ENCODE measurements at places on chromosomes 4 and X.

- no peak for DNase-seq
- H3K4me1 ChIP-seq, result no peaks in the 10 kb centered on the region
- H3K36me3 ChIP-seq, result no peaks in the 10 kb centered on the region
- H3K27me3 ChIP-seq, result no peaks in the 10 kb centered on the region
Measured at GRCh38 chrX:119646515-119646914, 40.3 kb upstream of the NKRF start.

GRCh38 chr4:122803788-122804208 is 22.8 kb upstream of the FGF2 start:
- no peaks in the 10 kb centered on the region for H3K36me3 ChIP-seq
- no peaks in the 10 kb centered on the region for H3K27me3 ChIP-seq
- peaks cover under 1% of the 10 kb centered on the region for H3K4me1 ChIP-seq
- H3K27ac ChIP-seq, result no peak overlapping the region
- H3K4me3 ChIP-seq, result no peak overlapping the region

- H3K27me3 ChIP-seq, result no peaks in the 10 kb centered on the region
- H3K27ac ChIP-seq, result no peak overlapping the region
- H3K36me3 ChIP-seq, result no peaks in the 10 kb centered on the region
- DNase-seq, result no peak
Measured at GRCh38 chr4:82782626-82783345, 15.8 kb downstream of the SCD5 start.

- H3K27me3 ChIP-seq, result no peaks in the 10 kb centered on the region
- H3K36me3 ChIP-seq, result no peaks in the 10 kb centered on the region
- H3K4me1 ChIP-seq, result peaks cover 23% of the 10 kb centered on the region
- no peak for DNase-seq
Measured at GRCh38 chrX:130120321-130120731, 10.0 kb upstream of the ELF4 start.

DNA sequence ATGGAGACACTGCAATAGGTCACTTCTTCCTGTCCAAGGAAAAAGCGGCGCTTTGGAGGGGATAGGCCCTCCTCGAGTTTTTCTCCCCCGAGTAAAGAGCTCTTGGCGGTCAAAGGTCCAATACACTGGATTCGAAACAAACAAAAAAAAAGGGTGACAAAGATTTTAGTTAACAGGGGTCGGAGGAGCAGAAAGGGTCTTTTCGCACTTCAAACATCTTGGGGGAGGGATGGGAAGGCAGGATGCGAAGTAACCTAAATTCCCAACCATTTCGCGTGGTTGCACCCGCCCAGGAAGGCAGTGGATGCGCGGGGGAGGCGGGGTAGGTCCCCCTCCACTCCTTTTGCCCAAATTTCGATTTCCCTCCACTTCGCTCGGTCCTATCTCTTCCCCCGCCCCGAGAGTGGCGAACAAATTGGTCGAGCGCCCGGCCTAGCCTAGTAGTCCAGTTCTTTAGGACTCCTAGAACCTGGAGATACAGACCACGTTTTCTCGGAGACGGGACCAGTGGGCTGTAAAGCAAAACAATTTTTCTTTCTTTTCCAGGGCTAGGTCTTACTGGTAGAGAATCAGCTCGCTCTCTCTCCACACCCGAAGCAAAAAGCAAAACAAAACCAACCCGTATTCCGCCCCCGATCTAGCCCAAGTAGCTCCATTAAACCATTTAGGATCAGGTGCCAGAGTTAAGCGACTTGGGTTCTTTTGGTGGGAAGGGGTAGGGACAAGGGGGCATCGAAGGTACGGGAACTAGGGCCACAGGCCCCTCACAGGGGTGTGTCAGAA is 2.0 kb upstream of the STAG2 start:
- H3K27me3 ChIP-seq, result no peaks in the 10 kb centered on the region
- H3K27ac ChIP-seq, result peak overlapping the region; percentile 60
- no peak for DNase-seq

DNA sequence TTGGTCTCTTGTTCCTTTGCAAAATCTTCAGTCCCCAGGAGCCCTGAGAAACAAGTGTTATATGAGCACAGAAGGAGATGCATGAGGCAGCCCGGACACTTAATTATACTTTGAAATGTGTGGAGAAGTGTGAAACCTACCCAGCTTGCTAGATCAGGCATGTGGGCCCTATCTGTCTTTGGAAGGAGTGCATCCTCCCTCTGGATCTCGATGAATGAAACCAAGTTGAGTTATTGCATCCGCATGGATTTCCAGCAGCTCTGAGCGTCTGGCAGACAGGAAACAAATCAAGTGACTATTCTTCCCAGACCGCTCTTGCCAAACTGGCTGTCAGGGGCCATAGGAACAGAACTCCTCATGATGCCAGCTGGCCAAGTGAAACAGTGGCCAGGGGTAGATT is 19.6 kb upstream of the SOWAHD start:
- no peak overlapping the region for H3K27ac ChIP-seq
- no peak overlapping the region for H3K4me3 ChIP-seq
- no peak for DNase-seq
- no peaks in the 10 kb centered on the region for H3K27me3 ChIP-seq

- no peaks in the 10 kb centered on the region for H3K4me1 ChIP-seq
- no peaks in the 10 kb centered on the region for H3K36me3 ChIP-seq
- DNase-seq, result no peak
- H3K27ac ChIP-seq, result no peak overlapping the region
- H3K27me3 ChIP-seq, result no peaks in the 10 kb centered on the region
Measured at GRCh38 chrX:68209008-68209407, 224.3 kb downstream of the OPHN1 start.

DNA sequence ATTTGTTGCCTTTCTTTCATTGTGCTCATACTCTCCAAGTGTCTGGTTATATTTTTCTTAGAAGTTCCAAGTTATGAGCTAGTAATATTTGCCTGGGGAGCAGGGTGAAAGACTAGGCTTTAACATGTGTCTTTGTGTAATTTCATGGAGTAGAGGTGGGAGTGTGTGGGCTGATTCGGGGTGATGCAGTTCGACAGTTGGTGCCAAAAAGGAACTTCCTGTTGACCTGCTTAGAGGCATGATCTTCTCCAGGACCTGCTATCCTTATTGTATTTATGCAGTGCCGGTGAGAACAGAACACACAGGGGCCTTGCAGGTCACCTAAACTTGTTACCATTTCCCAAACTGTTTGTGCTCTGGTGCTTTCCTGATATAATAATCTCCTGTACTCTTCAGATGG is 21.2 kb downstream of the USP53 start:
- no peak overlapping the region for H3K27ac ChIP-seq
- no peaks in the 10 kb centered on the region for H3K36me3 ChIP-seq
- no peaks in the 10 kb centered on the region for H3K27me3 ChIP-seq
- no peak for DNase-seq

DNA sequence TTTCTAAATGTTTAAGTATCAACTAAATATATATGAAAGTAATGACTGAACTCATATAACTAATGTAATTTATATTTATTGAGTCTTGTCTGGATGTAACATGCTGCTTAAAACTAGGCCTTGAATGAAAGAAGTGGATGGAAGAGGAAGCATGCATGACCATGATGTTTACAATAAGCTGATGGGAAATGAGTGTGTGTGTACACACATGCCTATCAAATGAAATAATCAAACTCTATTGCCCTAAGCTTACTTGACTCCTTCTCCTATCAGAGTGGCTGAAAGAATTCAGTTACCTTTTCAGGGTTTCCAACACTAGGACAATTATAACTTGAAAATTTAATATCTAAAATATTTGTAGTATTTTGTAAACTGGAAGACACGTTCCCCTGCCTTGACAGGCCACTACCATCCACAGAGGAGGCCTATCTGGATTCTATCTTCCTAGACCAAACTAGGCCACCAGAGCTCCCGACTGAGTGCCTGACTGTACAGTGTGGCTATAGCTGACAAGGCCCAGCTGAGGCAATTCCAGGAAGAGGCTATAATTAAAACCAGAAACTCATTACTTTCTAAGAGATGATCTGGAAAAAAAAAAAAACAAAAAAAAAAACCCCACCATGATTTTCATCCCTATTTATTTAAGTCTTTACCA is 7.6 kb downstream of the ARSJ start:
- no peak for DNase-seq
- H3K4me3 ChIP-seq, result no peak overlapping the region
- H3K36me3 ChIP-seq, result no peaks in the 10 kb centered on the region
- no peak overlapping the region for H3K27ac ChIP-seq
- H3K4me1 ChIP-seq, result no peaks in the 10 kb centered on the region
- H3K27me3 ChIP-seq, result no peaks in the 10 kb centered on the region

DNA sequence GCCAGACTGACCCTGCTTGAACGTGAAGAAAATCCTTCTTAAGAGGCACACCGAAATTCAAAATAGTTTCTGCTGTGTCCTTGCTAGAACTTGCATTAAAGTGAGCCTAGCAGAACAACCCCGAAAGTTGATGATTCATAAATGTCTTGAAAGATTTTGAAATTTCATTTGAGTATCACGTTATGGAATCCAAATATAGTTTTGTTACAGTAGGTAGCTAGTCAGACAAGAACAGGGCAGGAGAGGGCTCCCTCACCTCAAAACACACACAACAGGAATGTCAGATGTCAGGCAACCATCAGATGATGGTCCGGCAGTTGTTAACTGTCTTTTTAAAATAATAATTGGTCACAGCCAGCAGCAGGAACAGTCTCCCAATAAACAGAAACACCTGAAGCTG is 259.6 kb upstream of the GNPDA2 start:
- no peaks in the 10 kb centered on the region for H3K36me3 ChIP-seq
- H3K27me3 ChIP-seq, result no peaks in the 10 kb centered on the region
- no peak overlapping the region for H3K27ac ChIP-seq
- no peaks in the 10 kb centered on the region for H3K4me1 ChIP-seq

- H3K4me3 ChIP-seq, result no peak overlapping the region
- peaks cover 29% of the 10 kb centered on the region for H3K36me3 ChIP-seq
- peaks cover 34% of the 10 kb centered on the region for H3K4me1 ChIP-seq
- no peaks in the 10 kb centered on the region for H3K27me3 ChIP-seq
- peak overlapping the region; percentile 72 for H3K27ac ChIP-seq
- no peak for DNase-seq
Measured at GRCh38 chr4:10097906-10098779, 18.5 kb downstream of the WDR1 start.

DNA sequence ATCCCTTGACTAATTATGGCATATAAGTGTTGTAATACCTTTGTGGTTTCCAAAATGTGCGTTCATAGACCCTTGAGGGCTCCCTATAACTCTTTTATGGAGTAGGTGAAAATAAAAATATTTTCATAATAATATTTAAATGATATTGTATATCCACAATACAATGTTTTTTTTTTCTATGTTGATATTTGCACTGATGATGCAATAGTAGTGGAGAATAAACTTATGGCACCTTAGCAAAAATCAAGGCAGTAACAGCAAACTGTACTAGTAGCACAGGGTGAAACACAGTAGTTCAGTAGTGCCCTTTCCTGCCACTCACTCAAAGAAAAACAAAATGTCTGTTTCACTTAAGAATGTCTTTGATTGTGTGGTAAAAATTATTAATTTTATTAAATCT is 465.3 kb downstream of the C4orf33 start:
- no peak overlapping the region for H3K4me3 ChIP-seq
- no peak for DNase-seq
- no peaks in the 10 kb centered on the region for H3K27me3 ChIP-seq
- no peaks in the 10 kb centered on the region for H3K36me3 ChIP-seq
- no peaks in the 10 kb centered on the region for H3K4me1 ChIP-seq

- no peak overlapping the region for H3K4me3 ChIP-seq
- no peaks in the 10 kb centered on the region for H3K4me1 ChIP-seq
- DNase-seq, result no peak
- no peak overlapping the region for H3K27ac ChIP-seq
Measured at GRCh38 chr4:186400676-186401075, 134.7 kb downstream of the F11 start.
